Stimulated activated CD4-positive, alpha-beta T cell treated with anti-CD3 and anti-CD28 coated beads, Interleukin-2, amount 100 ng/mL, for 48 hours (primary cell): ENCODE measurements at places on chromosomes 7 and 10.

- no peak for DNase-seq
These were observed 48.5 kb downstream of the PLCE1 start for GRCh38 chr10:94042001-94042833.

DNA sequence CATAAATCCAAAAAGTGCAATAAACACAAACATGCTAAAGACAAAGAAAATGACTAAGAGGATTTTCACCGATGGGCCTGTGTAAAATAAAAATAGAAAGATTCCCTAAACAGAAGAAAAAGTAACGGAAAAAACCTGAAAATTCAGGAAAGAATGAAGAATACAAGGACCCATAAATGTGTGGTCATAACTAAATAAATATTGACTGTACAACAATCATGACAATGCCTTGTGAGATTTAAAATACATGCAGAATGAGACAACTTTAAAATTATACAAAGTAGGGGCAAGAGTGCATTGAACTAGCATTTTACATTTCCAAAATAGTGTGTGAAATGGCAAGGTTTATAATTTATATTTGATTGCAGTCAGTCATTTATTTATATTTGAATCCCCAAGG, 409.1 kb upstream of the ANKRD30A start:
- no peak for DNase-seq

DNA sequence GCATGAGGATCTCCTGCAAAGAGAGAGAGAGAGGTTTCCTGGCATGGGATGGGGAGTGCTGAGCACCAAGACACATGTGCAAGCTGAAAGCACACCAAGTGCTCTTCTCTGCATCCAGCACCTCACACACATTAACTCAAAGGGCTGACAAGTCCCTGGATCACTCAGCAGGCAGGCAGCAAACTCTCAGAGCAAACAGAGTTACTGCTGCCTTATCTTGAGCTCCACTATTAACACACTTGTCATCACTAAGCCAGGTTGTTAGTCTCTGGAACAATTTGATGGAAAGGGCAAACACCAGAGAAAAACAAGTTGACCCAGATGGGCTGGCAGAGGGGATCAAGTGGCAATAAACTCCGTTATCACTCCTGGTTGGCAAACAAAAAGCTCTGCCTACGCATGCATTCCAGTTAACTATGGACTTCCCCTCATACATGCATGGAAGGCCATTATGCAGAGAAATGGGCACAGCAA, 349.9 kb downstream of the KCNMA1 start:
- no peak for DNase-seq

DNA sequence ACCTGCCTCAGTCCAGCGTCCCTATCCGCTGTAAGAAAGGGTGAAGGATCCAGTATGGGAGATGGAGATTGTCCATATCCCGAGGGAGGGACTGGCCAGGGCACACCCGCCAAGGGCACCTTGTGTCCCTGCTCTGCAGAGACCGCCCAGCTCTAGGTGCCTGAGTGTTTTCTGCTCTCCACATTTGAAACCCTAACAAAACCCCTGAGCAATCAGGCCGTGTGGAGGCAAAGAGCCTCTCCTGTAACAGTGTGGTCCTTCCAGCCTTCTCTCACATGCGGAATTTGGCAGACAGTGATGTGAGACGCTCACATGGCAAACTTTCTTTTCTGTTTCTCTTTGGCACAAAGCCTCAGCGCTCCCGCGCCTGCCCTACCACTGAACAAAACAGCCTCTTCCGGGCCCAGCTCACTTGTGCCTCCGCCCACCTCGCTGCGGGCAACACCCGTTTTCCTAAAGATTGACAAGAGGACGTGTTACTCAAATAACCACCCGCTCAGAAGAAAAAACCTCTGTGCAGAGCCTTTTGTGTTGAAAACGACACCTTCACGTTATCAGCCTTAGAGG, 514.8 kb downstream of the DNAJB6 start:
- DNase-seq: peak; percentile 66

DNA sequence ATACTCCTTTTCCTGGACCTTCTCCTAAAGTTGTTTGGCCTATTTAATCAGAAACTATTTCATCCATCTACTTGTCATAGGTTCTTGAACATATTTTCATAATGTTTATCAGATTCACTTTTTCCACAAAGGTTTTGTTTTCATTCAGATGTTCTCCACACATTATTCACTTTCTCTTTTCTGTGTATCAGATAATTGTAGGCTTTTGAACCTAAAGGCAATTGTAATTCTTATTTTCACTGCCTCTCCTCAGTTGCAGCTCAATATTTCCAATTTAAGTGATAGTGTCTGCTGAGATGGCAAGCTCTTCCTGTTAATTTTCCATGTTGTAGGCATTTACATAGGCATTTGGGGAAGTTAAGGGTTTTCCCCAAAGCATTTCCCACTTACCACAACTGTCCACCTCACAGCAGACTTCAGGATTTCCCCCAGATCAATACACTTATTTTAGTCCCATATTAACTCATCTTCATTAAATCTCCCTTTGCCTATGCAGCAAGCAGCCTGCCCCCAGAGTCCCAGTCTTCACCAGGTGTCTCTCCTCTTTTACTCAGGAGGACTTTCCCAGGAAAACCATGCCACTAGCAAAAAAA, 12.3 kb upstream of the IKZF1 start:
- DNase-seq: no peak

GRCh38 chr7:17680026-17680425, 260.3 kb downstream of the SNX13 start:
- DNase-seq: no peak

GRCh38 chr10:70169649-70170364, 507 bp downstream of the SAR1A start:
- DNase-seq: peak; percentile 14

GRCh38 chr10:137031-137430, 1.8 kb downstream of the ZMYND11 start:
- DNase-seq: peak; percentile 19

DNA sequence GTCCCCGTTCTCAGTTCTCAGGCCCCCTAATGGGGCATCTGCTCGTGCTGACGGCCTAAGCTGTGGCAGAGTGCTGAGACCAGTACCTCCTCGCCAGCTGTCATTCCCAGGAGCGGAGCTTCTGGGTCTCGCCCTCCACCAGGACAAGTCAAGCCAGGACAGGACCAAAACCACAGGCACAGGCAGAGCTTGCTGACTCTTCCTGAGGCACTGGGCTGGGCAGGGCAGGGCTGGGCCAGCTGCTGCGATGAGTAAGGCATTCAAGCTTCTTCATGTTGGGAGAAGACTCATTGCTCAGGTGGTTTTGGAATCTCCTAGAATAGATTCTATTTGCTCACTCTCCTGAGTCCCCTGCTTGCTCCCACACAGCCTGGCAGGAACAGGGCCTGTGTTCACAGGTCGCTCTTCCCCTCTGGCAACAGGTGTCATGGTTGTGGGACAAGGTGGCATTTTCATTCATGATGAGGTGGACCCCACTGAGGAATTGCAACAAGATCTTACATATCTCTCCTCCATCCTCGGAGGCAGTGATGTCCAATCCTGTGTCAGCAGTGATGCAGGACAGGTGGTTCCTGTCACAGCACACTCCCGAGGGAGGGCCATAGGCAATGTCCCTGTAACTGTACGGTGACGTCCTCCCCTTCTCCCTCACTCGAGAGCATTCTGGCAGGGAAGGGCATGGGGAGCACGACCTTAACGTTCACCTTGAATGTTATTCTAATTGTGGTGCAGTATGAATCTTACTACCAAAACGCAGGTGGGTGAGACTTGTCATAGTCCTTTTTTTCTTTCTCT, 17.0 kb upstream of the SH3PXD2A start:
- no peak for DNase-seq

- DNase-seq: no peak
These were observed 211.7 kb downstream of the DKK1 start for GRCh38 chr10:52525761-52526160.

- no peak for DNase-seq
These were observed 1.4 kb downstream of the ZNF438 start for GRCh38 chr10:31030260-31030659.

DNA sequence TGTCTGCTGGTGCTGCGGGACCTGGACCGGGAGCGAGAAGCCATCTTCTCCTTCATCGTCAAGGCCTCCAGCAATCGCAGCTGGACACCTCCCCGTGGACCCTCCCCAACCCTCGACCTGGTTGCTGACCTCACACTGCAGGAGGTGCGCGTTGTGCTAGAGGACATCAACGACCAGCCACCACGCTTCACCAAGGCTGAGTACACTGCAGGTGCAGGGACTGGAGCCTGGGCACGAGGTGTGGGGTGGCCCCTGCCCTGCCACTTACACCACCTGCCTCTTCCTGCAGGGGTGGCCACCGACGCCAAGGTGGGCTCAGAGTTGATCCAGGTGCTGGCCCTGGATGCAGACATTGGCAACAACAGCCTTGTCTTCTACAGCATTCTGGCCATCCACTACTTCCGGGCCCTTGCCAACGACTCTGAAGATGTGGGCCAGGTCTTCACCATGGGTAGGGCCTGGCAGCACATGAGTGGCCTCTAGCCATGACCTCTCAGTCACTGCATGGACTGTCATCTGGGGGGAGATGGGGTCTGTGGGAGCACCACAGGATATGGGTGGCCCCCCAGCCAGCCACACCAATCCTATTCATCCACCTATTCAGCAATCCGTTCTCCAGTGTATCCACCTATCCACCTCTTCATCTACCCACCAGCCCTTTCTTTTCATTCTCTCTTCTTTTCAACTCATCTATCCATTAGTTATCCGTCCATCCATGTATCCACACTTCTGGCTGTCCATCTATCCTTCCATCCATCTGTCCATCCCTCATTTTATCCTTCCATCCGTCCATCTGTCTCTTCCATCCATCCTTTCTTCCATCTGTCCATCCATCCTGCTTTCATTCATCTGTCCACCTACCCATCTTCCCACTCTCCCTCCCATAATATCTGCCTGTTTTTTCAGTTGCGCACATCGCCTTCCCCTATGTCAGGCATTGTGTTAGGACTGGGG, 34.5 kb upstream of the VSIR start:
- no peak for DNase-seq

DNA sequence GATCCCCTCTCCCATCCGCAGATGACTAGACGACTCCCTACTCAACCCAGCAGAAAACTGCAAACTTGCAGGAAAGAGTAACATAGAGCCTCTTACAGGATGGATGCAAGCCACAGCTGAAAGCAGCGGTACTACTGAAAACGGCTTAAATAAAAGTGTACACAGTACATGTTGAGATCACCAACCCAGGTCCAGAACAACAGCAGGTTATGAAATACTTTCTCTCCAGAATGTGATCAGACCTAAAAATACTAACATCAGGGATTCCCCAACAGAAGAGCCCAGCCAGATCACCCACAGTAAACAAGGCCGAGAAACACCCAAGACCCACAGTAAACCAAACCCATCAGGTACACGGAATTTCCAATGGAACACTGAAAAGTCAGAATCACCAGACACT, 13.2 kb downstream of the ATE1 start:
- DNase-seq: no peak

DNA sequence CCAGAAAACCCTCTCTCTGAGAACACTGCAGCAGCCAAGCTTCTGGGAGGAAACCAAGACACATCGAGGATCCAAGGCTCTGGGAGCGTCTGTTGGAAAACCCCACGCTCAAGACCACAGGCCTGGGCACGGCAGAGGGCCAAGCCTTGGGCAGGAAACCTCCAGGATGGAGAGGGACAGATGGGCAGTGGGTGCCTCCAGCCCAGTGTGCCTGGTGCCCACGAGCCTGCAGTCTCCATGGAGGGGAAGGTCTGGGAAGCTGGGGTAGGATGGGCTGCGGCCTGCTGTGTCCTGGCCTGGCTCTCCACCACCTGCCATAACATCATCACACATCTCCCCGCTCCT, 96.1 kb downstream of the FAM53B start:
- DNase-seq: no peak

- DNase-seq: no peak
These were observed 136.5 kb upstream of the UNC5B start for GRCh38 chr10:71075759-71076472.

DNA sequence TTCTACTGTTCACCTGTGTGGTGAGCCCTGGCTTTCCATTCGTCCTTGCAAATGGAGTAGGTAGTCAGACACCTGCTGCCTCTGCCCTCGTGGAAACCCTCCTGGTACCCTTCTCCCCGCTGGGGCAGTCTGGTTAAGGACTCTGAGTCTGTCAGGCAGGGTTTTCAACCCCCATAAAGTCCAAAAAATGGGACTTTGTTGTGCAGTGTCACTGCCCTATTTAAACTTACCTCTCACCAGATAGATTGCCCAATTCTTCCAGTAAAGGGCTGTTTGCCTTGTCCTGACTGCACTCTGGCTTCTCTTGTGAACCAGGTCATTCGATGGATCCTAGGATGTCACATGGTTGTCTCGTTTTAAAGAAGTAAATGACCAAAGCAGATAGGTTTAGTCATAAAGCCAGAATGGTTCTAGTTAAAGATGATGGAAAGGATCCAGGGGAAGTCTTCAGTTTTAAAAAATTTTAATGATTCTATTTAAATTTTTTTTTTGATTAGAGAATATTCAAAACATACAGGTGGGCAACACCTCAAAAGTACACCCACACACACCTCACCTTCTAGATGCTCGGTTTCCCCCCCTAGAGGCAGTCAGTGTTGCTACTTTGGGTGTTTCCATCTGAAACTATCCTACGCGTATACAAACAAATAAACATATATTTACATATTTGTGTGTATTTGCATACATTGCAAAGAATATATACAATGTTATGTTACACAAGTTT, 22.0 kb downstream of the TMEM176B start:
- DNase-seq: no peak
